ENCODE measurements at places on chromosomes 7 and 10.
A peak's percentile ranks its signal among the peaks of the same experiment; 100 is the strongest.

GRCh38 chr7:70776627-70777101 is 355.3 kb upstream of the GALNT17 start:
- DNase-seq, result peak; percentile 48

DNA sequence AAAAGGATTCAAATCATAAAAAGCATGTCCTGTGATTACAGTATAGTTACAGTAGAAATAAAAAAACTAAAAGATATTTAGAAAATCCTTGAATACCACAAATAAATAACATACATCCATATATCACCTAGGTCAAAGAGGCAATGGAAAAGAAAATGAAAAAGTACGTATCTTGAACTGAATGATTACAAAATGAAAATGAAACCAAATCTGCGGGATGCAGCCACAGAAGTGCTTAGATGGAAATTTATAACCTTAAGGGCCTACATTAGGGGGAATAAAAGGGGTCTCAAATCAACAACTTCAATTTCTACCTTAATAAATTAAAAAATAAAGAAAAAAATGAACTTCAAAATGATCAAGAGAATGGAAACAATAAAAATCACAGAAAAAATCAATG is 879.0 kb upstream of the CELF2 start:
- peak; percentile 11 for DNase-seq

DNA sequence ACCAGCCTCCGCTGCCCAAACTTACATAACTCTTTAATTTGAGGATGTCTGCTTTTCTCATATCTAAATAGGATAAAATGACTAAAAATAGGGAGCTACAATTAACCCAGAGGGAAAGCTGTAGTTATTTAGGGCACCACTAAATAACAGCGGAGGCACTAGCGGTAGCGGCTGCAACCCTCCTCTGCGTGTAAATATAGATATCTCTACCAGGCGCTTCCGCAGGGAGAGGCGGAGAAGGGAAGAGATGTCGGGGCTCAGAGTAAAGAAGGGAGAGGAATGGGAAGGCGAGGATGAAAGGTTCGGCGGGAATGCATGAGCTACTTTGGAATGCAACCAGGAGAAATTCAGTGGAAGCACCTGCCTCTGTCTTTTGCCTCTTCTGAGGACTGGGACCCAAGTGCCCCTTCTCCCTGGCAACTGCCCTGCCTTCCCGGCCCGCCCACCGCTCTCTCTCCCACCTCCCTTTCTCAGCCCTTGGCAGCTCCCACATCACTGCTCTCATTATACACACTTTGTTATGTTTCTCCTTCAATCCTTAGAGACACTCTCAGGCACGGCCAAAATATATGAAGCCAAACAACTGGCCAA is 698.3 kb downstream of the PARD3 start:
- DNase-seq, result no peak

- DNase-seq, result no peak
Measured at GRCh38 chr10:96271016-96271815, at the start of gene BLNK. BLNK (minus strand) TSS chr10:96271569; CDS start chr10:96271398, 171 bp downstream.

DNA sequence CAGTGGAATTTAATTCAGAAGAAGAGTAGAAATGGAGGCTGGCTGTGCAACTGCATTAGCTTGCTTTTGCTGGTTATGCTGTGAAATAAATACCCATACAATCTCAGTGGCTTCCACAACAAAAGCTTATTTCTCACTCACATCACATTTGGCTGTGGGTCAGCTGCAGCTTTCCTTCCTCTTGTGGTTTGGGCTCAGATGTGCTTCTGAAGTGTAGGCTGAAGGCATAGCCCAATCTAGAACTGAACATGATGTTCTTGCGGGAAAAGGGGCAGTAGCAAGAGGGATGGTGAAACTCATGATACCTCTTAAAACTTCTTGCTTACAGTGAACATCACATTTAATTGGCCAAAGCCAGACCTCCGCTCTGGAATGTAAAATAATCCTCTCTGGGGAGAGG is 119.9 kb downstream of the HECW1 start:
- no peak for DNase-seq

DNA sequence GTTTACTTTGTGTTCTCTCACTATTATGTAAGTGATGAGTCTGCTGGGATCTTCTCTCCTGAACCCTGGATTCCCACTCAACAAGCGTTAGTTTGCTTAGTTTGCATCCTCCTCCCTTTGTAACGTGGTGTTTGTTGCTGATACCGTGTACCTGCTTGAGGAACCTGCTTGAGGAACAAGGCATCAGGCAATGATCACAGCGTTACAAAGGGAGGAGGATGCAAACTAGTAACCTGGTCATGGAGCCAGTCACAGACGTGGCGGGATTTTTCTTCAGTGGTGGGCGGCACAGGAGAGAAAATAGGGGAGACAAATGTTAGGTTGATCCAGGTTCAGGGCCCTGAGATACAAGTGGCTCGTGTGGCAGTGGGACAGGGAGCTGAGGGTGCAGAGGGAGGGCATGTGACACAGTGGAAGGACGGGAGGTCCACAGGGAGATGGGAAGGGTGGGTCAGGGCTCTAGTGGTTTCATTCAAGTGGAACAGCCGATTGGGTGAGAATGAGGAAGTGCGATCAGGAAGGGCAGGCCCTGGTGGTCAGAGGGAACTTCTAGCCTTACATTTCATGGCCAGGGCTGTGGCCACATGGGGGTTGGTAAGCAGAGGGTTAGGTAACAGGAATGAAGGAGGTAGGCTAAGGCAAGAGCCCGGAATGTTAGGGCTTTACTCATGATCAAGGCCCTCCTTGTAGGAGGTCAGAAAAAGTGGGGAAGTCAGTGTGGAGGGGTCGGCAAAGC is 38.0 kb downstream of the SNX10 start:
- DNase-seq, result no peak

DNA sequence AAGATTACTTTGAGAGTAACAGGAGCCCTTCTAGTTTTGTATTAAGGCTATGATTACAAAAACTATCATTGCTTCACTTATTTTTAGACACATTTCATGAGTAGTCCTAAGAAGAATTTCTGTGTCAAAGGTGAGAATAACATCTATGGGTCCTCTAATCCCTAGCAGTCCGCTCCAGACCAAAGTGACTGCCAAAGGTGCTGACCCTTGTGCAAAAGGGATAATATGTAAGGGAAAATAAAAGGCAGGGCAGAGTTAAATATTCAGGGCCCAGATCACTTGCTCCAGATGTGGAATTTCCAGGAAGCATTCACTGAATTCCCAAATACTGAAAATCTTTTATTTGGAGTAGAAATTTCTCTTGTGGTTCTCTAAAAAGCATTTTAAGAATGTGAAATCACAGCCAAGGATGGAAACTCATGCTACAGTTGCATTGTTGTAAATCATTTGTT is 29.3 kb downstream of the RHOBTB1 start:
- DNase-seq, result no peak

DNA sequence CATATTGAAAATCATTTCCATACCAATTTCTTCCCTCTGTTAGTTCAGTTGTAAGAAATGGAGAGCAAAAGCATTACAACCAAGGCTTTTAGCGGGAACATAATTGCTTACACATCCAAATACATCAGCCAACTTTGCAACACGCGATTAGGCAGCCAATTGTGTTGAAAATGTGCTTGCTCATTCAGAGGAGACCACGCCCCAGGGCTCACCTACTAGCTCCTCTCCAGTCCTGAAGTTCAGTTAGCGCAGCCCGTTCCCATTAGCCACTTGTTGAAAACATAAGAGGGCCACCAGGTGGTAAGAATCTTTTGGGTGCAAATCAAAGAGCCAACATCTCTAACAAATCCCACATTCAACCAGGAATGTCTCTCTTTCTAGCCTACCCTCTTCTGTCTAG is 213.2 kb upstream of the MDFIC start:
- DNase-seq, result no peak

DNA sequence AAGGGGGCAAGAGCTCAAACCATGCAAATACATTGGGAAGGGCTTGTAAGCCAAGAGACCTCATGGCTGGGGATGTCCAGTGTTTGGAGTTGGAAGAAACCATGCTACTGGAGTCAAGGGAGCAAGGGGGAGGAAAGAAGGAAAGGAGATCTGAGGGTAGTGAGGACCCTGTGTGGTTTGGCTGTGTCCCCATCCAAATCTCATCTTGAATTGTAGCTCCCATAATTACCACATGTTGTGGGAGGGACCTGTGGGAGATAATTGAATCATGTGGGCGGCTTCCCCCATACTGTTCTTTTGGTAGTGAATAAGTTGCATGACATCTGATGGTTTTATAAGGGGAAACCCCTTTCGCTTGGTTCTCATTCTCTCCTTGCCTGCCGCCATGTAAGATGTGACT is 56.5 kb upstream of the ADRB1 start:
- DNase-seq, result no peak

GRCh38 chr7:114048386-114049235 is 129.8 kb upstream of the PPP1R3A start:
- DNase-seq, result peak; percentile 15

GRCh38 chr7:78770422-78771410 is 682.8 kb downstream of the MAGI2 start:
- DNase-seq, result no peak

- no peak for DNase-seq
Measured at GRCh38 chr7:123271856-123272255, 72.1 kb upstream of the SLC13A1 start.

GRCh38 chr7:46586406-46586805 is 665.3 kb upstream of the IGFBP3 start:
- no peak for DNase-seq

DNA sequence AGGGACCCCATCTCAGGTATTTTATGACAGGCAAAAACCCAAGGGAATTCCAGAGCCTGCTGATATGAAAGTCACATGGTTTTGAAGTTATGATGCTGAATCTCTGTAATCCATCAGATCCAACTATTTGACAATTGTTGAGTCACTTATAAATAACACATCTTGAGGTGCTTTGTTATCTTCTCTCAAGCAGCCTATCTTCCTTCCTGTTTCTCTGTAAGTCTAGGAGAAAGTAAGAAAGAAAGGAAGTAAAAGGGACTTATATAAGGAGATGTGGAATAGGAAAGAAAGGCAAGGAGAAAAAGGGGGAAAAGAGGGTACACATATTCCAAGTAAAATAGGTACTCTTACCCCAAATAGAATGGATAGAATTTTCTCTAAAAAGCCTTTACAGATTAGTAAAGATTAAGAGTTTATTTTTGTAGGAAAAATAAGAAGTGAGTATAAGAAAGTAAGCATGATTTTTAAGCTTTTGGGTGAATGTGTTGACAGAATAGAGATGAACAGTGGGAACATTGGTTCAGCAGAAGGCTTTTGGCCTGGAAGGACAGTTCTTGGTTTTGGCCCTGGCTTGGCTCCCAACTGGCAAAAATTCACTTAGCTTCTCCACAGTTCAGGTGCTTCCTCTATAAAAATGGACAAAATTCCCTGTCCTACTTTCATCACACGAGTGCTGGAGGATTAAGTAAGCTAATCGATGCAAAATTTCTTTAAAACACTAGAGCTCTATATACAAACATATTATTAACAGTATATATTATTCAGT is 39.6 kb upstream of the ANK3 start:
- DNase-seq, result no peak

DNA sequence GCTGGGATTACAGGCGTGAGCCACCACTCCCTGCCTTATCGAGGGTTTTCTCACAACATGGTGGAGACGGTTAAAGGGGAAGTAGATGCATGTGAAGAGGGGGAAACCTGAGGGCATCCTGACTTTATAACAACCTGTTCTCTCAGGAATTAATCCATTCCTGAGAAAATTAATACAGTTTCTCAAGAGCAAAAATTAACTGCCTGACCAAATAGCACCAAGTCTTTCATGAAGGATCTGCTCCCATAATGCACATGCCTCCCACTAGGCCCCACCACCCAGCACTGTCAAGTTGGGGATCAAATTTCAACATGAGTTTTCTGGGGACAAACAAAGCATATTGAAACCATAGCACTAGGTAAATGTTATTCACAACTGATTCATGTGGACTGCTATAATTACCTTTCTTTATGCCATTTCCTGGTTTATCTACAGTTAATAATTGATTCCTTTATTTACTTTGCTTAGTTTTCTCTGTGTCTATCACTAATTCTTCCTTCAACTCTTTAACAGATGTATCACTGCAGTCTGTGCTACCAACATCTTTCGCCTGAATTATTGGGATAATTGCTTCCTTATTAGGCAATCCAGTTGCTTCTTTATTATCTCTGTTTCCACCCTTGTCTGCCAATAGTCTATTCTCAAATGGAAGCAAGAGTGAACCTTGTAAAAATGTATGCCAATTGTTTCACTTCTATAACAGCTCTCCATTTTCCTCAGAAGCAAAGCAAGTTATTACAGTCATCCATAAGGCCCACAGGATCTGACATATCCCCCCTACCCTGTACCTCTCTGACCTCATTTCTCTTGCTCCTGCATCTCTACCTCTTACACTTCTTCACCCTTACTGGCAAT is 12.9 kb upstream of the MICU1 start:
- no peak for DNase-seq

- DNase-seq, result no peak
Measured at GRCh38 chr10:19930936-19931893, 115.0 kb downstream of the PLXDC2 start.

- DNase-seq, result no peak
Measured at GRCh38 chr7:39336442-39336841, 229.8 kb upstream of the YAE1 start.

- DNase-seq, result peak; percentile 64
Measured at GRCh38 chr10:60816628-60817397, 38.5 kb downstream of the CDK1 start.

DNA sequence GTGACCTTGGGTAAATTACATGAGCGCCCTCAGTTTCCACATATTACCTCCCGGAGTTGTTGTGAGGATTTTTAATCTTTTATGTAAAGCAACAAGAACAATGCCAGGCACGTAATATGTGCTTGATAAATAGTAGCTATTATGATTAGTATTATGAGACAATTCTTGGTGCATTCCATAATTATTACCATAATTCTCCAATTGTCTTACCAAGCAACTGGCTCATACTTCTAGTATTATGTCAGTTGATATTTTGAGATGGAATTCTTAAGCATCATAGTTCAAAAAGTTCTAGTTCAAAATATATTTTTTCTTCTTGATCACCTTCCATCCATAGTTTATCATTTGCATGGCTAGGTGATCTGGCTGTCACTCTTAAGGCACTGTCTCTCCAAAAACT is 259.0 kb downstream of the BBS9 start:
- DNase-seq, result no peak

DNA sequence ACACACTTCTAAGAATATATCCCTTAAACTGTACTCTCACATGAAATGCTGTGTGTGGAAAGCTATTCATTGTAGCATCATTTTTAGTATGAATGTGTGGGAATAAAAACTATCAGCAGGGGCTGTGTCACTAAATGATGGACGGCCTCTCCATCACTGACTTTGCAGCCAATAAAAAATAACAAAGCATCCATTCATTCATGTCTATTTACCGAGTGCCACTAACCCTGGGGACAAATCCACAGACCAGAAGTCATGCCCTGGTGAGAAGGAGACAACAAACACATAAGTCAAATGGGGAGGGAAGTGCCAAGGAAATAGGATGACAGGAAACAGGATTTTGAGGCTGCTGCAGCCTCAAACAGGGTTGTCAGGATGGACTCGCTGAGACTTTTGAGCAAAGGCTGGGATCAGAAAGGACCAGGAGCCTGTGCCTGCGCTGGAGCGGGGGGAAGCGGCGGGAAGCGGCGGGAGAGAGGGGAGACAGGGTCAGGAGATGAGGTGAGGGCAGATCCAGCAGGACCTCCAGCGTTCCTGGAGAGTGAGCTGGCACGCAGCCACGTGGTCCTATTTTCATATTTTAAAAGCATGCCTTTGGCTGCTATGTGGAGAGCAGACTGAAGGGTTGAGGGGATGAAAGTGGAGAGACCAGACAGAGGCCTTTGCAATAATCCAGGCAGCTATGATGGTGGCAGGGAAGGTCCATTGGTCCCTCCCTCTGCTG is 2.2 kb upstream of the NOM1 start:
- no peak for DNase-seq
